ENCODE measurements at places on chromosomes 5 and 9.

DNA sequence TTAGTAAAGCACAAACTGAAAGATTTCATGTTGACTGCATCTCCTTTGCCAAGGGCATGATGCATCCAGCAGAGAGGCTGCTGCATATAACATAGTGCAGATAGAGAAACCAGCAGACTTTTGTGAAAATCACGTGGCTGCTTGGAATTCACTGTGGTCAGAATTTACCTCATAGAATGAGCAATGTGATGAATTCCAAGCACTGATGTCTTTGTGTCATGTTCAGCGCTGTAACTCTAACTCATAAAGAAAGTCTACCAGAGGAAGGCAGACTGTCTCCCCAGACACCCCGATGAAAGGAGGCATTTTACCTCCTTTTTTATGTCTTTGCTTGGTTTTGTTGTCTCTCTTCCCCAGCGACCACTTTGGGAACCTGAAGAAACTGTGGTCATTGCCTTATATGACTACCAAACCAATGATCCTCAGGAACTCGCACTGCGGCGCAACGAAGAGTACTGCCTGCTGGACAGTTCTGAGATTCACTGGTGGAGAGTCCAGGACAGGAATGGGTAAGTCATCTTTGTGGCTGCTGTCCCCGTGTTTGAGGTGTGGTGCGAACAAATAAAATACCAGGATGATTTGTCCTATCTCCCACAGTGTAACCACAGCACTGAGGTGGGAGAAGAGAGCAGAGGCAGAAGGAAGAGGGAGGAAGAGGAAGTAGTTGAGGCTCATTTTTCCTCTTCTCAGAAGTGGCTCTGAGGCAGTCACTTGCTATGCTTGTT, 42.0 kb downstream of the ITK start:
- no peak for DNase-seq

GRCh38 chr5:32859211-32859641, 148.1 kb downstream of the NPR3 start:
- DNase-seq = no peak

DNA sequence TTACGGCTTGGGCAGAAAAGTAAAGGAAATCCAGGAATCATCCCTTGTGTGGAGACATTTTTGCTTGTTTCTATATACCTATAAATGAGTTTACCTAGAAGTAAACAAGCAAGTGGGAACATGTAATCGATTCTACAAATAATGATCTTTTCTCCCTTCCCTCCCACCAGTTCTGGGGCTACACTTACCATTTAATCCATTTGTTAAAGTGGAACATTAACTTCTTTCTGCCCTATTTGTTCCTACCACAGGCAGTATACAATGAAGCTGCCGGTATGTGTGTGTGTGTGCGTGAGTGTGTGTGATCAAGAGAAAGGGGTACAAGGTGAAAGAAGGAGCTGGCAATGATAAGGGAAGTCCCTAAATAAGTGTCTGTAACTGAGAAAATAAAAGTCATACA, 26.4 kb upstream of the ELL2 start:
- no peak for DNase-seq

DNA sequence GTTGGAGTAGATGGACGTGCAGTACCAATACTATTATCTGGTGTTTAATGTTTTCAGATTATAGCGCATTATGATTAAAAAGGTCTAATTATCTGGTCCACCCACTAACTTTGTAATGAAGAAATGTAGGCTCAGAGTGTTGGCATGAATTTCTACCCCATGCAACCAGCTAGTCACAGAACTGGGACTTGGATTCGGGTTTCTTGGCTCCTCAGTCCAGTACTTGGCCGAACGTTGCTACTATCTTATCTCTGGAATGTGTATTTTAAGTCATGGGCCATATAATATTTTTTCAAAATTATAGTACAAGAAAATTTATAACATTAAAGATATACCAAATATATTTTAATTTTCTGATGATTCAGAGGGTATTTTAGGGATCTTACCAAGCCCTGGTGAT, 657.5 kb upstream of the DMAC1 start:
- DNase-seq = no peak

- DNase-seq = no peak
These were observed 166.1 kb downstream of the RNF180 start for GRCh38 chr5:64331597-64332277.

DNA sequence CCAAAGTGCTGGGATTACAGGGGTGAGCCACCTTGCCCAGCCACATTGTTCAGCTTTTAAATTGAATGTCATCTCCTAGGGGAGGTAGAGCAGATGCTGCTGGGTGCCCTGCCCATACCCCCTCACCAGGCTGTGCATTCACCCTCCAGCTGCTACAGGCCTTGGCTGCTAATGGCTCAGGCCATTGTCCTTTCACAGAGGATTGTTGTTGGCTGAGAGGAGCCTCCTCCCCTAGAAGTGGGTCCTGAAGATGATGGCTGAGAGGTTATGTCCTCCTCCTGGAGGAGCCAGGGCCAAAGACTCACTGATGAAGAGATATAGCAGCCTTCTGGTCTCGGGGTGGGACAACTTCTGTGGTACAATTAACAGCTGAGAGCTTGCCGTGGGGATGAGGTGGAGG, 74.6 kb downstream of the PHAX start:
- DNase-seq = no peak

GRCh38 chr5:8710426-8710930, 835.4 kb downstream of the SEMA5A start:
- no peak for DNase-seq

GRCh38 chr5:105726093-105726492, 1944.6 kb downstream of the EFNA5 start:
- no peak for DNase-seq

DNA sequence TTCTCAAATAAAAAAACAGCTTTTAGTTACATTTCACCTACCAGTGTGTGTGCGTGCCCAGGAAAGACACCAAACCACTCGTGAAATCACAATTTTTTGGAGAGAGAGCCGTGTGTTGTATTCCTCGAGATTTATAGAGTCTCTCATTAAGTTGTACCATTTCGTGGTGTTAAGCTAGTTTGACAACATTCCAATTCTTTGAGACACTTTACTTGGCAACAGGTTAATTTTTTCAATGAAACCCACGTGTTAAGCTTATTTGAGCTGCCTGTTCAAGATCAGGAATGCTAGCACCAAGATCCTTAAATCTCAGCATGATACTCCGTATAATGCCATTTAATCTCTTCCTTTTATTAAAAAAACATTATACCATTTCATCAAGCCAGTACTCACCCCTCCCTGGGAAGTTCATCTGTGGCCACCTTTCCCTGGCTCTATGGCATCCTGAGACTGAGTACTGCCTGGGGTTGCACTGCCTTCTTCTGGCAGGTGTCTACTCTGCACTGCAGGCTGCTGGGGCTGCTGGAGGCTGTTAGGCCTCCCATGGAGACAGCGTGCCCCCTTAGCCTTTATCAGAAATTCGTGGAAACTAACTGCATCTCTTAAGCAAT, 143.7 kb downstream of the ARHGAP26 start:
- DNase-seq = no peak

- DNase-seq = no peak
These were observed 297.0 kb upstream of the HAPLN1 start for GRCh38 chr5:84017523-84018172.

DNA sequence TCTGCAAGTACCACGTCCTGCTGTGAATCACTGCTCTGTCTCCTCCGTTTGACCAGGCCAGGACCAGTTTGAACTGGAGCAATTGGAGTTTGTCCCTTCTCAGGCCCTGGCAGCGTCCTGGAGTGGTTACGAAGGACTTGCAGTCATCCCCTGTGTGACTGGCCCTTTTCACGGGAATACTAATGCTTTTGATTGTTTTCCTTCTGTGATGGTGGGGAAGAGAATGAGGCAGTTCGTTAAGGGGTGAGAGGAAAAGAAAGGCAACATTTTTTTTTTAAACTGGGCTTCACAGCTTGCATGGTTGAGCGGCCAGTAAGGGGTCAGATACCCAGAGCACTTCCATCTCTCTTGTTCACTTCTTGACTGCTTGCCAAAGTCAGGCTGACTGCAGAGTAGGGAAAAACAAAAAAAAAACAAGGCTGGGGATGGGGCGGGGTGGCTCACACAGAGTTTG, 153.5 kb upstream of the STK32A start:
- no peak for DNase-seq

DNA sequence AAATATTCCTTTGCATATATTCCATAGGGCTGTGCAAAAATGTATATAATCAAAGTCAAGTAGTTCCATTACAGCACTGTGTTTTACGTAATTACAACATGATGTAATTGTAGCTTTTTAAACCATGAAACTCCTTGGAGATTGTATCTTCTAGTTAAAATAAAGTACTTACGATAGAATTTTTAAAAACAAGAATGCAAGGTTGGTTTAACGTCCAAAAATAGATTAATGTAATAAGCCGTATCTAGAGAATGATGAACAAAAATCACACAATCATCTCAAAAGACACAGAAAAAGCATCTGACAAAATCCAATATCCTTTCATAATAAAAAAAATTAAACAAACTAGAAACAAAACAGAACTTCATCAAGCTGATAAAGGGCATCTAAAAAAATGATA, 86.2 kb downstream of the DENND1A start:
- no peak for DNase-seq

- DNase-seq = no peak
These were observed 425.9 kb upstream of the MPDZ start for GRCh38 chr9:13705373-13705772.

GRCh38 chr5:162956570-162956969, 480.8 kb upstream of the CCNG1 start:
- no peak for DNase-seq

GRCh38 chr5:173781432-173781815, 106.7 kb upstream of the CPEB4 start:
- no peak for DNase-seq

- peak; percentile 7 for DNase-seq
These were observed 281.7 kb downstream of the CCDC171 start for GRCh38 chr9:15834541-15834940.

DNA sequence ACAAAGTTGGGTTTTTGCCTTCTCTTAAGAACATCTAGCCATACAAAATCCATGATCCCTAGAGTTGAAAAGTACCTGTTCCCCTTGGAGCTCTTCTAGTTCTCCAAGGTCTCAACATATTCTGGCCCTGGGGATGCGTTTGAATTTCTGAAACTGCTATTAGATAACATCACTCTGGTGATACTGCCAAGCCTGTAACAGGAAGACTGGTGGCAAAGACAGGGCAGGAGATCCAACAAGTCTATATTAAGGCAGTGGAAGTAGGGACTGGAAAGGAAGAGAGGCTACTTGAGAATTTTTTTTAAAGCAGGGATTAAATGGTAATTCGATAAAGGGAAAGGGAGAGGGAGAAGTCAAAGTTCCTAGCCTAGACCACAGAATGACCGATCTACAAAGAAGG, 211.5 kb downstream of the TSSK1B start:
- DNase-seq = no peak

GRCh38 chr9:137107312-137107921, 7.1 kb downstream of the DPP7 start:
- no peak for DNase-seq

- DNase-seq = no peak
These were observed 108.3 kb upstream of the GNA14 start for GRCh38 chr9:77756449-77756848.

- peak; percentile 56 for DNase-seq
These were observed 739 bp downstream of the CARD9 start for GRCh38 chr9:136372561-136373299.

- DNase-seq = no peak
These were observed 152.1 kb downstream of the GNA14 start for GRCh38 chr9:77495834-77496671.

GRCh38 chr5:127909066-127909465, 174.5 kb upstream of the SLC12A2 start:
- DNase-seq = peak; percentile 53

DNA sequence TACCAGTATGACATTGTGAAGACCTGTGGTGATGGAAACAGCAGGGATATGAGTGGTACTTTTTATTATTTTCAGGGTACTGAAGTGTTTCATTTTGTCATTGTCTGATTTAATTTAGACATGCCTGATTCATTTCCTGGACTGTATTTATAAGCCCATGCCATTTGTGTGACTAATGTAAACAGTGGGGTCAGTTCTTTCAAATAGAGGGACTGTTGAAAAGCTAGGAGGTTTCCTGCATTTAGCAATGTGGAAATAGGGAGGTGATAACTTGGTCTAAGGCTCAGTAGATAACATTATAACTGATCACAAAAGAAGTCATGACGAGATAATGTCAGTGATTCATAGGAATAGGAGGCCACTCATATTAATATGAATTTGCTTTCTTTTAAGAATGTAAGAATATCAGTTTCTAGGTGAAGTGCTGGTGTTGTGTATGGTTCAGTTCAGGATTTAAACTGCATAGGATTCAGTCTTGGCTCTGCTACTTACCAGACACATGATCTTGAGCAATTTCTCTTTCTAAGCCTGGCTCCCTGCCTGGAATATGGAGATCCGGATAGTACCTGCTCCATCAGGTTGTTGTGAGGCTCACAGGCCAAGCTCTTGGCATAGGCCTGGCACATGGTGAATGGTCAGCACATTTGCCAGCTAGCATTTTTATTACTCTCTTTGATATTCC, 7.5 kb downstream of the RASGRF2 start:
- DNase-seq = peak; percentile 29

GRCh38 chr9:33108472-33108871, 32.0 kb upstream of the SMU1 start:
- DNase-seq = no peak

- DNase-seq = no peak
These were observed 72.5 kb downstream of the PHF2 start for GRCh38 chr9:93648836-93649235.

- DNase-seq = no peak
These were observed 224.3 kb downstream of the NR3C1 start for GRCh38 chr5:143179126-143179740.

DNA sequence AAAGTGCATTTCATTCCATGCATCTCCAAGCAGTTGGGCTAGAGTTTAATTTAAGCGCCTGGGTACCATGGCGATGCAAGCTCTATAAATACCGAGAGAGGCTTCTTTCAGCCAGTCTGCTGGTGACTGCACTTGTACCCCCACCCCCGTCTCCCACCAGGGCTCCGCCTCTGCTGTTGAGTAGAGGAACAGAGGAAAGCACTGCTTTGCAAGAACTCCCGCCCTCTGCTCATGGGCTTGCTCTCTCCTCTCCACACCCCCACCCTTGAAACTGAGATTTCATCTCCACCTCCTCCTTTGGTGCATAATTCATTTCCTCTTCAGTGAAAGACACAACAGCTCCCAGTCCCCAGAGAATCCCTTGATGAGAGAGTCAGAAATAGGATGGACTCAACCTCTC, 5.1 kb upstream of the WWC1 start:
- DNase-seq = no peak

- DNase-seq = no peak
These were observed 75.9 kb downstream of the SPRY4 start for GRCh38 chr5:142248853-142249462.

DNA sequence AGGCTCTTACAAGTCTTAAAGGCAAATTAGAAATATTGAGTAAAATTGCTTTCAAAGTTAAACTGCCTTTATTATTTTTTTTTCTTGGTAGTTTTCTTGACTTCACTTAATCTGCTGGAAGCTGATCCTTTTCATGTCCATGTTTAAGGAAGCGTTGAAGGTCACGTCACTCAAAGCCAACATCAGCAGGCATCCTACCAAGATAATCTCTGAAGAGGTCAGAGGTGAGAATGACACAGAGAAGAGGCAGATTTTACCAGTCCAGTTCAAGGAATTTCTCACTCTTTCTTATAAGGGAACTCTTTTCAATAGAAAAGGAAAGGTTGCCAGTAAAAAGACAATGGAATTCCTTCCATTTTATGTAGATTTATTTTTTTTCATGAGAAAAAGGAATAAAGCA, 259.8 kb downstream of the ANXA1 start:
- no peak for DNase-seq

GRCh38 chr5:151664694-151665585, 21.8 kb downstream of the SPARC start:
- no peak for DNase-seq

All from small intestine (tissue), 16 donors.